ENCODE measurements at places on chromosomes 1 and 21.

GRCh38 chr1:93577536-93578432 is 103.9 kb downstream of the BCAR3 start:
- no peak for DNase-seq

DNA sequence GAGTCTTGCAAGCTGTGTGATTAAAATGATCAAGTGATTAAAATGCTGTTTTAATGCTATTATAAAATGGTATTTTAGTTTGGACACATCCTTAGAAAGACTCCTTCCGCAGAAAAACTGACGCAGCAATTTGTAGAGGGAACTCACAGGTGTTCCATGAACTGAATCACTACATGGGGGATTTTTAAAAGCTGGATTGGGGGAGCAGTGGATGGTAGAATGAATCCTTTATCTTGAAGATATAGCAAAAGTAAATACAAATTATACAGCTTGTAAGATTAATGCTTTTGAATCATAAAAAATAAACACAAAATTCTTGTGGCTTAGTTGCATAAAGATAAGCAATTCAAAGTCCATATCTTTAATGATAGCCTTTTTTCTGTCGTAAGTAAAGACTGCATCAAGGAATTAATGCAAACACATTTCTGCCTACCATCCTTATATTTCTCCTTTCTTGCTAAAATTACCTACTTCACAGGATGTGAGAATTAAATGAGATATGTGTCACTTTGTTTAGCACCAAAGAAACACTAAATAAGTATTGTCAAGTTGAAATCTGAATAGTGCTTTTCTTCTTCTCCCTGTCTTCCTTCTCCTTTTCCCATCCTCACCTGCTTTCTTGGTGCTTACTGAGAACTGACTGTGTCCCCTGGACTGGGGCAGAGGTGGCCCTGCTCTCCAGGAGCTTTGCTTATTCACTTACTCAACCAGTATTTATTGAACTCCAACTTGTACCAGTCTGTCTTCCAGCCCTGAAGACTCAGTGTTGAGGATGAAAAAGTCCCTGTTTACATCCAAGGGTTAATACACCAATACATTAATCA is 61.5 kb upstream of the F3 start:
- DNase-seq: no peak

- peak; percentile 66 for DNase-seq
These were observed 2.2 kb downstream of the HES4 start for GRCh38 chr1:997713-997992.

DNA sequence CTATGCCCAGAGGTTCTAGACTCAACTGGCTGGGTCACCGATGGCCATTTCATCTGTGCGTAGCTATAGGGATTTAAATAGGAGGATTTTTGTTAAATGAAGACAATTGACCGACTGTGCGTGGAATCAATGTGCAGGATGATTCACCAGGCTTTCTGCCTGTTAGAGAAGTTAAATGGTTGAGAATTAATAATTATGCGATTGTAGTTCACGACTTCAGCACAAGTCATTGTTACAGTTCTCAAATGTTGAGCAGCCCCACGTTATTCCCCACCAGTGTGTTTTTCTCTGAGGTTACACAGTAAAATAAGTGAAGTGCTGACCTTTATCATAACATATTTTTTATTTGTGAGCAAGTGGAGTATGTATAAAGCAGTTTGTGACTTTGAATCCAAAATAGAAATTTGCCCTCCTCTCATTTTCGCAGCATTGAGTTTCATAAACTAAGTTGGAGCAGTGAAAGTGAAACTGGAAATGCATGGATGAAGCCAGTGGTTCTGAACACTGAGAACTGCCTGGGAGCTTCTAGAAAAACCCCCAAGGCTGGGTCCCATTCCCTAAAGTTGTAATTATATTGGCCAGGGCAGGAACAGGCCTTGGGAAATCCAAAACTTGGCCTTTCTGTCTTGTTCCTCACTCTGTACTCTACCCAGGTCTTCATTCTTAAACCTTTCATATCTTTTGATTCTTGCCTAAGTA is 102.6 kb downstream of the GALNT2 start:
- no peak for DNase-seq

DNA sequence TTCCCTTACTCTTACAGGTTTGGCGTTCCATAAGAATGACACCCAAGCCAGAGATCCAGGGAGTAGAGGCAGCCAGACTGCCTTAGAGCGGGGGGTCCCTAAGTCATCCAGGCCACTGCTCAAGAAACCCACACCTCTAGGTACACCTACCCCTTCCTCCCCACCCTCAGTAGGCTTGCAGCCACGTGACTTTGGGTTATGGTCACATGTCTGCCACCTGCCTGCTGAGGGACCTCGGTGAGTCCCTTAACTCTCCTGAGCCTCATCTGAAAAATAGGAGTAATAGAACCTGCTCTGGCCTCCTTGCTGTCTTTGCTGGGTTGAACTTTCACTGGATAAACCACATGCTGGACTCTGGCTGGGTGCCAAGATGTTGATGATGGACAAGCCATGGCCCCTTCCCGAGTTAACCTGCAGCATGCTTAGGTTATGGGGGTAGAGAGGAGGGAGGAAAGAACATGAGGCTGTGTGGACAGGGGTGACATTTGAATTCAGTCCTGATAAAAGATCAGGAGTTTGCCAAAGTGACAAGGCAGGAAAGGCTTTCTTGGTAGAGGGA is 4.5 kb downstream of the RPS6KA1 start:
- DNase-seq: no peak

DNA sequence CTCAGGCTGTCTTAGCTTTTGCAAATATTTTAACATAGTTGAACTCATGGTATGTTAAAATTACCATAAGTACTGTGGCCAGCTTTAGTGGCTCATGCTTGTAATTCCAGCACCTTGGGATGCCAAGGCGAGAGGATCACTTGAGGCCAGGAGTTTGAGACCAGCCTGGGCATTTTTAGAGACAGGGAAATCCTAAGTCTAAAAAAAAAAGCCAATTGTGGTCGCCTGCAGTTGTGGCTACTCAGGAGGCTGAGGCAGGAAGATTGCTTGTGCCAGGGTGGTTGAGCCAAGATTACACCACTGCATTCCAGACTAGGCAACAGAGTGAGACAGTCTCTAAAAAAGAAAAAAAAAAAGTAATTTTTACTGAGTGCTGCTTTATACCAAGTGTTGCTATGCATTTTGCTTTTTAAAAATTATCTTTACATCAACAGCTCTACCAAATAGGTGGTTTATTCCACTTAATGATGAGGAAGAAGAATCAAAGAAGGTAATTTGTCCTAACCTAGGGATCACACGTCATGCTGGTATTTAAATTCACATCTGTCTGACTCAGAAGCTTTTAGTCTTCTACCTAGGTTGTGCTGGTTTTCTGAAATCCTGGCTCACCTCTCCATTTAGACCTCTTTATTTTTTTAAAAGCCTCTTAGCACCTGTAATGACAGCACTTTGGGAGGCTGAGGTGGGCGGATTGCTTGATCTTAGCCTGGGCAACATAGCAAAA is 16.8 kb downstream of the PPP1R12B start:
- DNase-seq: no peak

GRCh38 chr1:243719476-243719875 is 130.6 kb downstream of the AKT3 start:
- no peak for DNase-seq

GRCh38 chr1:200409761-200410565 is at the start of gene ZNF281:
TSS of gene ZNF281 (minus strand) at chr1:200410036. CDS start at chr1:200409705, 331 bp downstream.
- DNase-seq: peak; percentile 96

All from sigmoid colon (tissue), 7 donors.